Ascending aorta (tissue), 2 donors: ENCODE measurements at places on chromosomes 12 and 14. TPM values are rescaled to one million over a fixed set of nuclear protein-coding genes. Genes with fewer than 3 reads are reported as not detected.
A peak's percentile ranks its signal among the peaks of the same experiment; 100 is the strongest.

Gene GOLGA5
- total RNA-seq: 26.3 TPM

Gene C1QL4
- not detected for total RNA-seq

DNA sequence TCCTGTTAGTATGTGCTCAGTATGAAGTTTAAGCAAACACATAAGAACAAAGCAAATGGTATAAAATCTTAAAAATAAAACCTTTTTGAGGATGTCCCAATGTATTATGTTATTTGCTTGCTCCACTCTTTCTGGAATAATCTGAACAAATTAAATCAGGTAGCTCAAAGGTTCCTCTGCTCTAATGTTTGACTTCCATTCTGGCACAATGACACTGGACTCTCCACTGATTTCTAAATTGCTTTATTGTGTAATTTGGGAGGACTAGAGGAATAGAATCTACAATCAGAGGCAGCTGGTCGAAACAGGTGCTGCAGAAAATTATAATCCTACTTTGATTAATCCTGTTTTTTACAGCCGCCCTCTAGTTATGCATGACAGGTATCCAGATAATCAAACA, 523.7 kb upstream of the FOXG1 start:
- H3K27me3 ChIP-seq: no peaks in the 10 kb centered on the region
- H3K27ac ChIP-seq: no peak overlapping the region
- DNase-seq: no peak
- no peaks in the 10 kb centered on the region for H3K4me1 ChIP-seq
- H3K36me3 ChIP-seq: no peaks in the 10 kb centered on the region

GRCh38 chr12:51820526-51821439, 27.7 kb downstream of the FIGNL2 start:
- no peaks in the 10 kb centered on the region for H3K4me1 ChIP-seq
- DNase-seq: no peak
- no peaks in the 10 kb centered on the region for H3K36me3 ChIP-seq
- H3K27me3 ChIP-seq: peaks cover 6% of the 10 kb centered on the region
- peak overlapping the region; percentile 59 for H3K4me3 ChIP-seq
- H3K27ac ChIP-seq: peak overlapping the region; percentile 33
